ENCODE measurements at places on chromosomes 4 and X.

- no peak for DNase-seq
Observed at GRCh38 chrX:53605004-53605403, 81.5 kb downstream of the HUWE1 start.

GRCh38 chr4:168138143-168138542, 45.8 kb downstream of the ANXA10 start:
- DNase-seq = peak; percentile 91

GRCh38 chr4:47415719-47416118, 47.8 kb downstream of the COMMD8 start:
- no peak for DNase-seq

GRCh38 chr4:38764277-38764676, 18.5 kb downstream of the TLR10 start:
- no peak for DNase-seq

DNA sequence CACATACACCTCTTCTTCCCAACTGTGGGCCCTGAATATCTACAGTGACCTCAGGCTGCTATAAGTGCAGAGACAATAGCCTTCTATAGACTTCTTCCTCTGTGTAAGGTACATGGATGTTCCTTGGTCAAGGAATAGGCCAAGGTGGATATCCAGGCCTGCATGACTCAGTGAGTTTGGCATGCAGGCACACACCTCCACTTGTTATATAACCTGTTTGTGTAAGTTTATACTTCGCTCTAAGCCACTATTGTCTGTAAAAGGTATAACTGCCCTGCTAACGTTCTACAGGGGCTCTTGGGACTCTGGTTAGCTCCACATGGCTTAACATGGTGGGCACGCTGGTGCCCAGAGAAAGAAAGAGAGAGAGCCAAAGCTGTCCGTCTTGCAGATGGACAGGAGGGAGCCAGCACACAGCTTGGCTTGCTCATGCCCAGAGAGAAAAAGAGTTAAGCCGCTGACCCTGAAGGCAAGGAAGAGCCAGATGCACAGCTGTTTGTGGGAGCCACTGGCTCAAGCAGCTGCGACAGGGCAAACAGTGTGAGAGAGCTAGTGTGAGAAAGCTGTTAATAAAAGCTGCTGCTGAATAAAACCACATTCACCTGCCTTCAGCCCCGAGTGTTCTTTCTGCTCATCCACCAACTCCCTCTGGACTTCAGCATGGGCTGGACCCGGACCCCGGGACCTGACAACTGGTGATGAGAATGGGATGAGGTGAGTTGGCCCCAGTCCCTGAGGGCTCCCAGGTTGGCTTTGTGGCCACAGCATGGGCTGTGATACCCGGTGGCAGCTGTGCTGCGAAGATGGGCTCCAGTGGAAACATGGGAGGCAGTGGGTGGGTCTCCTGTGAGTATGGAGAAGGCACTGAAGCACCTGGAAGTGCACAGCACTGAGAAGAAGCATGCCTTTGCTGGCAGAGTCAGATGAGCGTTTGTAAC, 44.5 kb upstream of the ZBTB33 start:
- no peak for DNase-seq

- no peak for DNase-seq
Observed at GRCh38 chr4:119592830-119593229, 35.8 kb downstream of the PDE5A start.

DNA sequence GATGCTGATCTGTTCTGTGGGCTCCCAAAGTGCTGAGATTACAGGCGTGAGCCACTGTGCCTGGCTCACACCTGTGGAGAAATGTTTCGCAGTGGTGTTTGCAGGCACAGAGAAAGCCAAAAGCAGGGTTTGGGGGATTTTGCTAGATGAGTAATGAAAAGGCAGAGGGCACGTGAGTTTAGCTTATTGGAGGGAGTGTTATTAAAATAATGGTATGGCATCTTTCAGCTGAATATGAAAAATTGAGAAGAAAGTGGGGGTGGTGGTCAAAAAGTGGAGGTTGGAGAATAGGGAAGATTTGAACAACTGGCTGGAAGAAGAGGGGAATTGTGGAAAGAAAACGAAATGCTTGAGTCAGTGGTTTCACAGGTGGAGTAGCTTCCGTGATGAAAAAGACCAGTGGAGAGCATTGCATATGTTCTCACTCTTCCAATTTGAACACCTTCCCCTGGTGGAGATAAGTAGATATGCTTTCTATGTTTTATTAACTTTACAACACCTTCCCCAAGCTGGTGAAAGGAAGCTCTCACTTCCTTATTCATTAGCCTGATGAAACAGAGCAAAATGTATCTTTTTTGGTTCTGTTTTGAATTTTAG, 1.1 kb upstream of the CHST7 start:
- DNase-seq = no peak

DNA sequence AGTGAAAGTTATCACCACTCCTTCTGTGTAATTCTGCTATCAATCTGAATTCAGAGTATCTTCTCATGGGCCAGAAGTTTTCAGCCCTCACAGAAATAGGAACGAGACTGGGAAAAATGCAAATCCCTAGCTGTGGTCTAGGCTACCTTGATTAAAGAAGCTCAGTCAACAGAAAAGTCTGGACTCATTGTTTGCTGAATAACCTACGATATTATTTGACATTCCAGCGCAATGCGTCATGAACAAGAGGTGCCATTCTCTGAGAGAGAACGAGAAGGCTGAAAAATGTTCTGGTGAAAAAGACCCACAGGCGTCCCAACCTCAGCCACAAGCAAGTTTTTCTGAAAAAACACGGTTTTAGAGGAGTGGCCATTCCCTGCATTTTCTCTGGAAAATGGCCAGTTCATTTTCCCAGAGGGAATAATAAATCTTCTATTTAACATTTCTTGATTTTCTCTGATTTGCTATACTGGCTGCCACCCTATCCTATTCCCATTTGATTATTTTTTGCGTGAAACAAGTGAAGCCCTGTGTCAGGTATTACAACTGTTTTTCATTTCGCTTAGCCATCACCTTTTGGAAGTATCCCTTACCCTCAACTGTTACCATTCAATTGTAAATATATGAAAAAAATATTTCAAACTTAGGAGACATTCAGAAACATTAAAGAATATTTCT, 1117.6 kb upstream of the PRKX start:
- DNase-seq = no peak

GRCh38 chr4:180418819-180419531, 1824.2 kb upstream of the TENM3 start:
- DNase-seq = no peak

GRCh38 chr4:104494822-104495559, at the start of gene CXXC4:
CXXC4 (minus strand) TSS chr4:104494894; CDS start chr4:104491802, 3,092 bp downstream.
- no peak for DNase-seq

All from AG04449 (cell line).